Stimulated activated CD8-positive, alpha-beta memory T cell treated with anti-CD3 and anti-CD28 coated beads, Interleukin-4, amount 100 ng/mL, for 48 hours (primary cell): ENCODE measurements at places on chromosomes 16 and 17.
A peak's percentile ranks its signal among the peaks of the same experiment; 100 is the strongest.

GRCh38 chr17:2721603-2722002, 10.0 kb upstream of the CLUH start:
- no peak for DNase-seq

GRCh38 chr17:75010683-75011400, 1.6 kb upstream of the MRPL58 start:
- peak; percentile 30 for DNase-seq

DNA sequence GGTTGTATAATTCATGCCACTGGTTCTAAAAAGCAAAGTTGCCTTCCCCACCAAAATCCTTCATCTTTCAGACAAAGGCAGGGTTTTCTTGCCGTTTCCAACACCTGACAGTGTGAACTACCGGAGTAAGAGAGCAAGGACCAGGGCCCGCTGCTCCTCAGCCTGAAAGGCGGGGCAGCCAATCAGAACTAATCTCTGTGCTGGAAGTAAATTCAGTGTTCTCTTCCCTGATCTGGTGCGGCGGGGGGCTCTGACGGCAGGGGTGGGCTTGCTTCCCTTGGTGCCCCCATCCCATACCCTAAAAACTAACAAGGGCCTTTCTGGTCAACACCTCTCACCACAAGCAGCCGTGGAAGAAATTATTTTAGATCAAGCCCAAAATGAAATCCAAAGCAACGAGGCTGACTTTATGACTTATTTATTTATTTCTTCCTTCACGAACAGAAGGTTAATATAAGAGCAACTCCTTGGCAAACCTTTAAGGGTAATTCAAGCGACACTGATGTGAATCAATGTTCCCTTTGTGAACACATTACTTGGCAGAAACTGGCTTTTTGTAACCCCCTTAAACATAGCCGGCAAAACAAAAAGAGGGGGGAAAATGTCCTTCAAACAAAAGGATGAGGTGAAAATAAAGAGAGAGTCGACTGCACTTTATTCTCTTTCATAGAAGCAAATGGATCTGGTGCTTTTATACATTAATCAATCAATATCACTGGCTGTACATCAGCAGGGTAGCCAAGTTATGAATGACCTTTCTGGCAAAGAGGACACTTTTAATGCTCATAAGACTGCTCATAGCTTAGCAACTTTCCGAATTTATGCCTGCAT, 189.9 kb downstream of the ZFHX3 start:
- no peak for DNase-seq

- DNase-seq = no peak
Measured at GRCh38 chr17:21094298-21094704, 32.5 kb upstream of the DHRS7B start.

- DNase-seq = no peak
Measured at GRCh38 chr17:79027925-79028491, 4.0 kb downstream of the C1QTNF1 start.

GRCh38 chr17:56064506-56064905, 88.8 kb upstream of the ANKFN1 start:
- no peak for DNase-seq

DNA sequence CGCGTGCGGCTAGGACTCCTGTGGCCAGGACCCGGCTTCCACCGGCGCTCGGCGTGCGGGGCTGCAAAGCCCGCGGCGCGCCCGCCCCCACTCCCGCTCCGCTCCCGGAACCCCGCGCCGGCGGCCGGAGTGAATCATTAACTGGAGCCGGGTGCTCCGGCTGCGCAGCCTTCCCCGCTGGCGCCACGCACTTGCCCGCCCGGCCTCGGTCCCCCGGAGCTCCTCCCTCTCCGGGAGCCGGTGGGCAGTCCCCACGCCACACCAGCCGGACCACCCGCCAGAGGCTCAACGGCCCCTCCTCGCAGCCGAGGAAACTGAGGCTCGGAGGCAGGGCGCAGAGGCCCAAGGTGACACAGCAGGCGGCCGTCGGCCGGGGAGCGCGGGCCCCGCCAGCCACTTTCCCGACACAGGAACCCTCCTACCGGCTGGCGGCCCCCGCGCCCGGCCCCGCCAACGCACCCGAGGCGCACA, 580 bp downstream of the BCAR1 start:
- DNase-seq = no peak

- DNase-seq = no peak
Measured at GRCh38 chr16:57013229-57013628, 23.9 kb downstream of the NLRC5 start.

GRCh38 chr16:31274831-31275816, 15.3 kb downstream of the ITGAM start:
- no peak for DNase-seq

DNA sequence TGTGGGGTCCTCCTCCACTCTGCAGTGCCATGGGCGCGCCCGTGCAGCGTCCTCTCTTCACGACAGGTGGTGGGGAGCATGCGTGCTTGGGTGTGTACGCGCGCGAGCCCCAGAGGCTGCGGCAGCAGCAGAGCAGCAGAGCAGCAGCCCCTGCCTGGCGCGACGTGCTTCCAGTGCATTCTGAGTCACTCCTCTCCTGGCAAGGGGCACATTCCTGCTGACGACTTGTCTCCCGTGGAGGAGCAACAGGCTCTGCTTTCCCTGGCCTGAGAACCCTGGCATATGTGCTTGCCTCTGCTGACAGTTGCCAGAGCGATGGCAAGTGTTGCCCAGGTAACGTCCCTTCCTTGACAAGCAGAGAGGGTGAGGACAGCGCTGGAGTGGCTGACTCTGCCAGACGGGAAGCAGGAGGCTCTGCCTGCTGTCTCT, 133.8 kb upstream of the PLCG2 start:
- DNase-seq = no peak

DNA sequence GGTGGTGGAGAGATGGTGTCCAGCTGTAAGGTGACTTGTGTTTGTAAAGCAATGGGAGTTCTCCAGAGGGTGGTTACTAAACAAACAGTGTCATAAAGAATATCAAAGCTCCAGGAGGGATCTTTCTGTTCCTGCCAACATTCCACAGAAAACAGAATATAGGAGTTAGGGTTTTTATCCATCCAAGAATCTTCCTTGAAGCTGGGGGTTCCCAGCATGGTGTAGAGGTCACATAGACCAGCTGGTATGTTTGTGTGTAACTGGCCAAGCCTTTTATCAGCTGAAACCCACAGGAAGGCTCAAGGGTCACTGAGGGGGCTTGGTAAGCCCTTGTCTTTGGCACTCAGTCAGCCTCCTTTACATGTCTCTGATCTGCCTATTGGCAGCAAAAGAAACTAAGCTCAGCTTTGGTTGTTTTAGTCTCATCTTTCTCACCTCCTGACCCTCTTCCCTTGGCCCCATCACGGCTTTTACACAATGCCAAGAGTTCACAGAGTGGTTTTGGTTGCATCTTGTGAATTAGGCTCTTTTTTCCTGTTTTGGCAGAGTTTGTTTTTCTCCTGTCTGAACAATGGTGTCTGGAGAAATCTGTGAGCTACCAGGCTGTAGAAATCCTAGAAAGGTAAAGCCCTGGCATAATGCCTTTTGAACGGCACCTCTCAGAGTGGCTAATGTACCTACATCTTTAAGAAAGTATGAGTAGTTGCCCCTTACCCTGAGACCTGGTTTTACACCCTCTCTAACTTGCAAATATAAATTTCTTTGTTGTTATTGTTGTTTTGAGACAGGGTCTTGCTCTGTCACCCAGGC, 4.6 kb downstream of the CNTD1 start:
- DNase-seq = no peak

DNA sequence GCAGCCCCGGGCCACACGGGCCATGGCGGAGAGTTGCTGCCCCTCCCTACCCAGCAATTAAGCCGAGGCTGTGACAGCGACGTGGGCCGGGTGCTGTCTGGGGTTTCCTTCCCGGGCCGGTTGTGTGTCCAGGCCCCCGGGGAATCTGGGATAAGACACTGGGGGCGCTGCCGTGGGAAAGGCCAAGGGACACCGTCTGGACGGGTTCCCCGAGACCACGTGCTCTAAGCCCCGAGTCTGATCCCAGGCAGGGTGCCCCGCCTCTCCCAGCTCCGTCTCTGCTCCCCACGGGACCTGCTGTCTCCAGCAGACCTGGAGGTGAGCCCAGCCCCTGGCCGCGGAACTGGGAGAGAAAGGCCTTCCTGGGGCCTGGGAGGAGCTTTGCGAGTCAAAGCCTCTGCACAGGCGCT, 92.2 kb downstream of the IRX3 start:
- no peak for DNase-seq

DNA sequence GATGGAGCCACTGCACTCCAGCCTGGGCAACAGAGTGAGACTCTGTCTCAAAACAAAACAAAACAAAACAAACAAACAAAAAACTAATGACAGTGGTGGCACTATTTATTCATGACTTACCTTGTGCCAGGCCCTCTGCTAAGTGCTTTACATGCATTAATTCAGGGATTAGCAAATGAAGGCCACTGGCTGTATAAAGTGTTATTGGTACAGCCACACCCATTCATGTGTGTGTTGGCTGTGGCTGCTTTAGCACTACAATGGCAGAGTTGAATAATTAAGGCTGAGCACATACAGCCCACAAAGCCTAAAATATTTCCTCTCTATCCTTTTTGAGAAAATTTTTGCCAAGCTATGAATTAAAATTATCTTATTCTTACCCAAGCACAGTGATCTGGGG, 531.8 kb upstream of the CDH5 start:
- no peak for DNase-seq

GRCh38 chr17:31688701-31689100, 170.3 kb downstream of the COPRS start:
- no peak for DNase-seq

GRCh38 chr17:16491131-16491702, 776 bp downstream of the LRRC75A start:
- peak; percentile 40 for DNase-seq

- DNase-seq = peak; percentile 45
Measured at GRCh38 chr17:57599271-57600045, 145.6 kb downstream of the CCDC182 start.

DNA sequence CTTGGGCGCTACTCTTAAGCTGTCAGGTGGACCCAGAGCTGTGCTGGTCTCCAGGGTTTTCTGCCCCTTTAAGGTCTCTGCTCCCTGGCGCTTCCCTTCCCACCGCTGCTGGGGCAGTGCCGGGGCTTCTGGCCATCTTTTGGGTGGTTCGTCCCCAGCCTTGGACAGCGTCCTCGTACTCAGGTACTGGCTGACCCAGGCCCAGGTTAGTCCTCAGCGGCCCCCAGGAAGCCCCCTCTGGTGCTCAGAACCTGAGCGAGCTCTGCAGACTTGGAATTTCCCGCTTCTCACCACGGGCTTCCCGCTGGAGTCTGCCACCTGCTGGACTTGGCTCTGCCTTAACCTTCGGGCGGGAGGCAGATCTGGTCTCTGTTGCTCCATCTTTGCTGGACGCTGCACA, 94.1 kb upstream of the ZNF750 start:
- no peak for DNase-seq

DNA sequence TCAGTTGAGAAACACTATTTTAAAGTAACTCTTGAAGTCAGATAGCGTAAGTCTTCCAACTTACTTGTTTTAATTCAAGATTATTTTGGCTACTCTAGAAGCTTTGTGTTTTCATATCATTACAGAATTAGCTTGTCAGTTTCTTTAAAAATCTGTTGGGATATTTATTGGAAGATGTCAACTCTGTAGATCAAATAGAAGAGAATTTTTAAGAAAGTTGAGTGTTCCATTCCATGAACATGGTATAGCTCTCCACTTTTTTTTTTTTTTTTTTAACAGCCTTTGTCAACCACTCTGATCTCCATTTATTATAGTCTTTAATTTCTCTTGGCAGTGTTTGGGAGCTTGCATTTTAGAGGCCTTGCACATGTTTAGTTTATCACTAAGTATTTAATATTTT, 28.7 kb downstream of the NLK start:
- DNase-seq = no peak

DNA sequence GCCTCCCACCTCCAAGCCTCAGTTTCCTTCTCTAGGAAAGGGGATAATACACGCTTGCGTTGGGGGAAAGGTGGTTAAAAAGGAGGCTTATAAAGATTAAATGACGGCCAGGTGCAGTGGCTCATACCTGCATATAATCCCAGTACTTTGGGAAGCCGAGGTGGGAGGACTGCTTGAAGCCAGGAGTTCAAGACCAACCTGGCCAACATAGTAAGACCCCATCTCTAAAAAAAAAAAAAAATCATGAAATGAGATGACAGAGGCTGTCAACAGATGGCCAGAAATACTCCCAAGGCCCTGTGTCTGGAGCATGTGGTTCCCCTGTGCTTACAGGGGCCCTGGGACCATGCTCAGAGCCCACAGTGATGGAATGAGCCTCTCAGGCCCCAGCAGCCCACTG, 30.4 kb downstream of the RTN4RL1 start:
- DNase-seq = no peak

DNA sequence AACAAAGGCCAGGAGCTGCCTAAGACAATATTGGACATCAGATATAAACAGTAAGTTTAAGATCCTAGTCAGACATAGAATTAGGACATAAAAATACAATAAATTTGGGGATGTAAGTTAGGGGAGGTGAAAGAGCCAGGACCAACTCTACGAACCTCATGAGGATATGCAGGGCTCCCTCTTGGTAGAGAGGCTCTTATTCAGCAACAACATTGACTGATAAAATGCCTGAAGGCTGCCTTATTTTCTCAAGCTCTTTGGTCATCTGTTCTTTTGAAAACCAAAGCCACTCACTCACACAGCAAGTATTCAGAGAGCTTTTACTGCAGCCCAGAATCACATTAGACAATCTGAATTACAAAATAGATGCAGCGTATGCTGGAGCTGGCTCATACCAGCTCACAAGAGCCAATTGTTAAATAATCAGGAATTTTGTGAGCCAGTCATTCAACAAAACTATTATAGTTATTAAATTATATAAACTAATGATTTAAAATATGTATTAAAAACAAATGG, 108.6 kb upstream of the CLEC3A start:
- DNase-seq = no peak

- DNase-seq = peak; percentile 26
Measured at GRCh38 chr16:10579965-10580882, at the start of gene EMP2. Gene EMP2, minus strand, starts transcription at chr16:10580598. Its CDS starts 32,981 bp downstream, at chr16:10547617.

GRCh38 chr16:66878067-66878466, 2.2 kb upstream of the PDP2 start:
- DNase-seq = peak; percentile 82

GRCh38 chr16:21702276-21702675, 38.5 kb downstream of the OTOA start:
- no peak for DNase-seq

- no peak for DNase-seq
Measured at GRCh38 chr17:2262135-2262587, 41.4 kb downstream of the SMG6 start.

DNA sequence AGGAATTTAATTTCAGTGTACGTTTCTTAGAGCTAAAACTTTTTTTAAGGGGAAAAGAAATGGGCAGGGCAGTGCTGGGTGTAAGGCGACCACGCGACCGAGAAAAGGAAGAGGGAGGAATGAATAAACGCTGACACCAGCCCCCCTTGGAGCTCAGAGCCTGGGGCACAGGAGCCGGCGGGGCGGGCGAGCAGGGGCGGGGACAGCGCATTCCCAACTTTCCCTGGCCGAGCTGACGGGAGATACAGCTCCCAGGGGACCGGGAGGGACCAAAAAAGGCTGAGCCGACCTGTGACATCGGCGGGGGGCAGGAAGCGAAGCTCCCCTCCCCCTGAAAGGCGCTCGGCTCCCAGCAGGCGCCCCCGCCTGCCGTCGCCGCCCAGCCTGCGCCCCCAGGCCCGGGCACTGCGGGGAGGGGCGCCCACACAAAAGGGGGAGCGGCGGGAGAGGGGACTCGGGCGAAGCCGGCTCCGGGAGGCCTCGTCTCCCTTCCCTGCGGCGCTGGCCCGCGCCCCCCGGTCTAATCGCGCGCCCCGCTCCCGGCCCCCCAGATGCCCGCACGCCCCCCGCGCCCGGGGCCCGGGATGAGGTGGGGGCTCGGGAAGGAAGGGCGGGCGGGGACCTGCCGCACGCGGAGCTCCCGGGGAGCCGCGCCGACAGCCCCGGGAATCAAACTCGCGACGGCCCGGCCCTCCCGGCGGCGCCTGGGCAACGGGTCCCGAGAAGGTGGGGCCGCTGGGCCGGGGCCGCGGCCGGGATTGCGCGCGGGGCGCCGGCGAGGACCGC, 622 bp downstream of the CUEDC1 start:
- DNase-seq = no peak
